ENCODE measurements at places on chromosomes 11 and 22. TPM values are rescaled to one million over a fixed set of nuclear protein-coding genes. Genes with fewer than 3 reads are reported as not detected.

BAIAP2L2 gene
- not detected for total RNA-seq

DNA sequence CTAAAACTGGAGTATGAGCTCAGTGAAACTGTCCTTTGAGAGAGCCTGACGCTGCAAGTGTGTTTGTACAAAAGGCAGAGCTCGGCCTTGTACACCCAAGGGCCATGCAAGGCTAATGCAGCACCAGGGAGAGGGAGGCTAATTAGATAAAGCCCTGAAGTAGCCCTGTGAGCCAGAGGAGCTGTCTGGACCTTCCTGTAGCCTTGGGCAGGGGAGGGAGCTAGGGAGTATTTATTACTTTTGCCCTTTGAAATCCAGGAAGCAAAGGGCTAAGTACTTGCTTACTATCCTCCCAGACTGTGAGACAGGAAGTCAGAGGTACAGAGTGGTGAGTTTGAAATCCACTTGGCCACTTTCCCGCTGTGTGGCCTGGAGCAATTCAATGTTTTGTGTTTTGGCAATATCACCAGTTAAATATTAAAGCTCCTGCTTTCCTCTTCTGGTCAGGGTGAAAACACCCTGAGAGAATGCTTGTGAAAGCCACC, 10.2 kb upstream of the LDHA start:
- peak; percentile 86 for DNase-seq

KRTAP5-10 gene
- not detected for total RNA-seq

DNA sequence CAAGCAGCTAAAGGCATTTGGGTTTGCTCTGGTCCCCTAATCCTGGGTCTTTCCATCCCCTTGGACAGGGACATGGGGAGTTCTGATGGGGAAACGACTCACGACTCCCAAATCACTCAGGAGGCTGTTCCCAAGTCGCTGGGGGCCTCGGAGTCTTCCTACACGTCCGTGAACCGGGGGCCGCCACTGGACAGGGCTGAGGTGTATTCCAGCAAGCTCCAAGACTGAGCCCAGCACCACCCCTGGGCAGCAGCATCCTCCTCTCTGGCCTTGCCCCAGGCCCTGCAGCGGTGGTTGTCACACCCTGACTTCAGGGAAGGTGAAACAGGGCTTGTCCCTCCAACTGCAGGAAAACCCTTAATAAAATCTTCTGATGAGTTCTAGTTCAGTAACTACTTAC, 10.7 kb downstream of the UPK3A start:
- no peak for DNase-seq

GRCh38 chr22:27185099-27185709, 527.8 kb downstream of the MIAT start:
- no peak for DNase-seq

Data from umbilical cord (tissue), 2 donors.